Activated CD4-positive, alpha-beta T cell treated with anti-CD3 and anti-CD28 coated beads, Interleukin-2, amount 10 ng/mL, durations not matched to agents 7 days and 5 days (primary cell): ENCODE measurements at places on chromosomes 3 and 15. TPM values are rescaled to one million over a fixed set of nuclear protein-coding genes. Genes with fewer than 3 reads are reported as not detected.

GRCh38 chr3:129266651-129267050 is 12.0 kb upstream of the HMCES start:
- no peaks in the 10 kb centered on the region for H3K27me3 ChIP-seq
- peaks cover 69% of the 10 kb centered on the region for H3K36me3 ChIP-seq
- peaks cover 4% of the 10 kb centered on the region for H3K4me1 ChIP-seq

The GABRG3 gene
- not detected for total RNA-seq

The PPCDC gene
- 20.7 TPM for total RNA-seq

The SLC15A2 gene
- 2.2 TPM for total RNA-seq

The GOLGA8M gene
- 1.8 TPM for total RNA-seq

The WDR93 gene
- total RNA-seq, result not detected

The FETUB gene
- total RNA-seq, result not detected

DNA sequence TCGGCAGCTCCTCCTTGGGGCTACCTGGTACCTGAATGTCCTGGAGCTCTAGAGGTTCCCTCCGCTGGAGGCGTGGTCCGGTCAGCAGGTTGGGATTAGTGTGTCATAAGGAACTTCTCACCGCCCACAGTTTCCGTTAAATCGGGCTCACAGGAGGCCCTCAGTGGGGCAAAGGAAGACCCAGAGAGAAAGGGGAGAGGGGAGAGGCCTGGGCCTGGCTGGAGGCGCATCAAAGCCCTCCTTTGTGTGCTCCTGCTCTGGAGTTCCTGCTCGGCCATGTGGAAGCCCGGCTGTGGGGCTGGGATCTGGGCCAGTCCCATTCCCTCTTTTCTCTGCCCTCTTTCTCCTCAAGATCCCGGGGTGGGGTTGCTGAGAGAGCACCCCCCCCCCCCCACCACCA is at the start of gene RLBP1:
TSS of gene RLBP1 (minus strand) at position 37 of the 400 bp plus-strand sequence. CDS start 2,604 bp downstream, outside the sequence.
- H3K27me3 ChIP-seq, result peaks cover 1% of the 10 kb centered on the region
- no peaks in the 10 kb centered on the region for H3K4me1 ChIP-seq
- no peaks in the 10 kb centered on the region for H3K36me3 ChIP-seq
- H3K27ac ChIP-seq, result no peak within 1 kb of the TSS
- DNase-seq, result no peak

GRCh38 chr3:157354722-157355121 is 81.9 kb upstream of the PTX3 start:
- H3K27me3 ChIP-seq, result peaks cover 6% of the 10 kb centered on the region
- no peaks in the 10 kb centered on the region for H3K36me3 ChIP-seq
- H3K27ac ChIP-seq, result no peak overlapping the region
- no peaks in the 10 kb centered on the region for H3K4me1 ChIP-seq
- no peak for DNase-seq

DNA sequence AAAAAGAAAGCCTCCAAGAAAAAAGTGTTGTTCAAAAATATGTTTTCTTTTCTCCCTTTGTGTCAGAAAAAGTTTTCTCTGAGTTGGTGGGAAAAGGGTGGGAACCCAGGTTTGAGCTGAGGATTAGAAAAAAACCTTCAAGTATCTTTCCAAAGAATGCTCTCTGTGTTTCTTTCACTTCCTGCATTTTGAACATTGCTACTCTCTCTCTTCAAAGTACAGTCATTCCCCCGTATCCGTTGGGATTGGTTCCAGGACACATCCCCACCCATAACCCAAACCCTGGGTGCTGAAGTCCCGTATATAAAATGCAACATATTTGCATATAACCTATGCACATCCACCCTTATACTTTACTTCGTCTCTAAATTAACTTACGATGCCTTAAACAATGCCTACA is 139.6 kb downstream of the TMCO5A start:
- no peak overlapping the region for H3K27ac ChIP-seq
- no peak overlapping the region for H3K4me3 ChIP-seq
- no peaks in the 10 kb centered on the region for H3K36me3 ChIP-seq
- peaks cover 73% of the 10 kb centered on the region for H3K27me3 ChIP-seq
- no peak for DNase-seq

GRCh38 chr3:12286504-12286903 is 2.4 kb upstream of the PPARG start:
- no peaks in the 10 kb centered on the region for H3K36me3 ChIP-seq
- H3K4me1 ChIP-seq, result peaks cover 2% of the 10 kb centered on the region
- H3K4me3 ChIP-seq, result no peak overlapping the region
- peaks cover 57% of the 10 kb centered on the region for H3K27me3 ChIP-seq

The GOLGA6L24 gene
- total RNA-seq, result not detected

GRCh38 chr3:133254151-133254550 is 145.7 kb upstream of the BFSP2 start:
- peaks cover 10% of the 10 kb centered on the region for H3K27me3 ChIP-seq
- no peaks in the 10 kb centered on the region for H3K36me3 ChIP-seq
- no peak overlapping the region for H3K27ac ChIP-seq
- no peak overlapping the region for H3K4me3 ChIP-seq
- no peak for DNase-seq

The GLDN gene
- not detected for total RNA-seq

DNA sequence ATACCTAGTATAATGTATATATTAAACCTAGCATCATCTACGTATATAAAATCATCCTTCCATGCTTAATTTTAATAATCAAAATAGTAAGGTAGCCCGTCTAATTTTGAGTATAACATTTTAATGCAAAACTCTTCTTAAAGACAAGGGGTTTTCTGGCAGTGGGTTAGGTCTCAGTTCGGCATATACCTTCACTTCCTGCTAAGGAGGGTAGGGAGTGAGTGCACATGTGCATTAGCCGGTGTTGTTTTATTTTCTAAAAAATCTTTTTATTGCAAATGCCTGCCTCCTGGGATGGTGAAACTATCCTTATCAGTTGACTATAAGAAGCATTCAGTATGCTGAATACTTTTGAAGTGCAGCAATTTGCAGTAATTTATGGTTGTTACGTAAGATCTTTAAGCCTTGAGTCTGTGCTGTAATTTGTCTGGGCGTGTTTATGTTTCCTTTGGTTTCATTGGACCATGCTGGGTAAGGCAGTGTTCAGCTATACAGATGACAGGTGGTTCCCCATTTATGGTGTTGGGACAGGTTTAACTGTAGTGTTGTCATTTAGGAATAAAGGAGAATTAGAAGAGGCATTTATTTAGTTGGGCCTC is 11.7 kb downstream of the ARHGEF26 start:
- no peak overlapping the region for H3K27ac ChIP-seq
- peaks cover 3% of the 10 kb centered on the region for H3K27me3 ChIP-seq
- H3K36me3 ChIP-seq, result no peaks in the 10 kb centered on the region
- H3K4me3 ChIP-seq, result no peak overlapping the region

The GOLGA8O gene
- total RNA-seq, result 7.2 TPM

- H3K27me3 ChIP-seq, result no peaks in the 10 kb centered on the region
- H3K27ac ChIP-seq, result no peak overlapping the region
- no peaks in the 10 kb centered on the region for H3K36me3 ChIP-seq
- H3K4me3 ChIP-seq, result no peak overlapping the region
These were observed 154.5 kb downstream of the BCHE start for GRCh38 chr3:165682734-165683133.

- no peaks in the 10 kb centered on the region for H3K27me3 ChIP-seq
- peaks cover 19% of the 10 kb centered on the region for H3K36me3 ChIP-seq
- no peak overlapping the region for H3K4me3 ChIP-seq
These were observed 23.5 kb upstream of the SLC15A2 start for GRCh38 chr3:121870717-121871116.

DNA sequence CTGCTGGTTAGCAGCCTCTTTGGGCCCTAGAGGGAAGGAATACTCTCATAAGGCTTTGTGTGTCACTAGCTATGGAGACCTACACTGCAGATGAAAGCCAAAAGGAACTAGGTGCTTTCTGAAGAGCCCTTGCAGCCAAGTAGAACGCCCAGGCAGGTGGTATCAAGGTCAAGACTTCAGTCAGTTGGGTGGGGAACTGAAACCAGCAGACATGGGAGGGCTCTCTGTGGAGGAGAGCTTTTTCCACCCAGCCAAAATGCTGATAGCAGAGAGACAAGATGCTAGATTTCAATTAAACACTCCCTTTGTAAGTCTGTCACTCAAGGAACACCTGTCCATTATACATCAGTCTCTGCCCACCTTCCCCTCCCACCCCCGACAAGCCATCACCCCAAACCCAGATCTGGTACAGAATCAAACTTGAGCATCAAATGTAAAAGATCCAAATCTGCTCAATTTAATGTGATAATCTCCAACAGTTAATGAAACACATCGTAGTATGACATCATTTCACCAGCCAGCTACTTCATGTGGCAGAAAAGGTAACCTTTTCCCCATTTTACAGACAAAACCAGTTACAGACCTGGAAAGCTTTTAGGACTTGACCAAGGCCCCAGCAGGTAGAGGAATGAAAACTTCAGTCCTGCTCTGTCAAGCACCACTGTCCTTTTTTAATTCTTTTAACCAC is 14.6 kb downstream of the MRPS25 start:
- H3K27me3 ChIP-seq, result no peaks in the 10 kb centered on the region
- peaks cover 46% of the 10 kb centered on the region for H3K36me3 ChIP-seq
- peaks cover 36% of the 10 kb centered on the region for H3K4me1 ChIP-seq
- peak overlapping the region; percentile 27 for H3K27ac ChIP-seq
- no peak overlapping the region for H3K4me3 ChIP-seq

GRCh38 chr15:40046721-40047414 is 7.9 kb upstream of the SRP14 start:
- H3K27ac ChIP-seq, result peak overlapping the region; percentile 90
- DNase-seq, result no peak
- peaks cover 64% of the 10 kb centered on the region for H3K4me1 ChIP-seq
- no peaks in the 10 kb centered on the region for H3K27me3 ChIP-seq
- no peak overlapping the region for H3K4me3 ChIP-seq

The PLAAT1 gene
- total RNA-seq, result not detected

The GHSR gene
- total RNA-seq, result not detected

- no peak overlapping the region for H3K4me3 ChIP-seq
- no peaks in the 10 kb centered on the region for H3K4me1 ChIP-seq
These were observed 629.2 kb upstream of the NAALADL2 start for GRCh38 chr3:174229916-174230315.

The CFAP100 gene
- not detected for total RNA-seq

DNA sequence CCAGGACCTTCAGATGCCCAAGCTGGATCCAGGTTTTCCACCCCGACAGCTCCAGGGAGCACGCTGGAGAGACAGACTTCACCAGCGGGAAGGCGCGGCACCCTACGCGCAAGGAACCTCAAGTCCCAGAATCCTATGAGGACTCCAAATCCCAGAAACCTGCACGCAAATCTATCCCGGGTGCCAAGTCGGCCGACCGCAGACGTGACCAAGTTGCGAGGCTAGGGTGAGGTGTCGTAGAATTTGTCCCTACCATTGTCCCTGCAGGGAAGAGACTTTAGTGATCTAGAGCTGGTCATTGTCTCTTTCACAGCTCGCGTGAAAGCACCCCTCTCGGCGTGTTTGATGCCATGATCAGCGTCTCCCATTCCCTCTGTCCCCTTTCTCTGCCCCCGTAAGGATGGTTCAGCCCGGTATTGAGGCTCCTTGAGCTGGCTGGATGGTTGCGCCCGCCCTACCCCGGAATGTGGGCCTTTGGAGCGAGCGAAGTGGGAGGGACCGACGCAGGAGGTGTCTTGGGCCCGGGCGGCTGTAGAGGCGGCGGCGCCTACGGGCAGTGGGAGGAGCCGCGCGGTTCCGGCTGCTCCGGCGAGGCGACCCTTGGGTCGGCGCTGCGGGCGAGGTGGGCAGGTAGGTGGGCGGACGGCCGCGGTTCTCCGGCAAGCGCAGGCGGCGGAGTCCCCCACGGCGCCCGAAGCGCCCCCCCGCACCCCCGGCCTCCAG is at the start of gene PRKCI:
TSS of gene PRKCI (plus strand) at position 501 of the 723 bp plus-strand sequence. CDS start 246 bp downstream, outside the sequence.
- DNase-seq, result peak; percentile 92
- H3K27ac ChIP-seq, result peak within 1 kb of the TSS; percentile 98
- H3K4me1 ChIP-seq, result peaks cover 27% of the 10 kb centered on the region
- no peaks in the 10 kb centered on the region for H3K36me3 ChIP-seq

GRCh38 chr15:99174567-99175395 is 69.9 kb downstream of the SYNM start:
- no peaks in the 10 kb centered on the region for H3K27me3 ChIP-seq
- no peak overlapping the region for H3K4me3 ChIP-seq
- no peaks in the 10 kb centered on the region for H3K4me1 ChIP-seq
- no peak overlapping the region for H3K27ac ChIP-seq
- no peaks in the 10 kb centered on the region for H3K36me3 ChIP-seq

The IQCB1 gene
- 34.0 TPM for total RNA-seq

GRCh38 chr3:100254168-100254777 is 6.5 kb upstream of the TBC1D23 start:
- H3K27me3 ChIP-seq, result no peaks in the 10 kb centered on the region
- no peak overlapping the region for H3K27ac ChIP-seq
- no peaks in the 10 kb centered on the region for H3K36me3 ChIP-seq
- no peak overlapping the region for H3K4me3 ChIP-seq
- peak; percentile 64 for DNase-seq

- no peak overlapping the region for H3K4me3 ChIP-seq
- H3K36me3 ChIP-seq, result peaks cover 40% of the 10 kb centered on the region
- H3K27ac ChIP-seq, result no peak overlapping the region
- H3K4me1 ChIP-seq, result peaks cover 7% of the 10 kb centered on the region
These were observed 278.4 kb downstream of the SUCLG2 start for GRCh38 chr3:67375976-67376375.

DNA sequence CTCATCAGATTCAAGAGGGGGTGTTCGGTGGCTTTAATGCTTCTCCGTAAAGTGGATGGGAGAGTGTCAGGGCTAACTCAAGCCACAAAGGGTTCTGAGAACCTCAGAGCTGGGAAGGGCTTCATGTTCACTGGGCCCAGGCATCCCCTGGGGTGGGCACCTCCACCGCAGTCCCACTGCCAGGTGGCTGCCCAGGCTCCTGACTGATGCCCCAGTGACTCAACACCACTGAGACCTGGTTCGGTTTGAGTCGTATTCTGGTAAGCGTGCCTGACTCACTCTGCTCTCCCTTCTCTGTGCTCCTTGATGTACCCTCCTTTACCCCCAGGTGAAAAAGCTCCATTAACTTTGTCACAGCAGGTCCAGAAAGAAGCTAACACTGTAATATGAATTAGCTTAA is 304.6 kb downstream of the RPLP1 start:
- peak overlapping the region; percentile 43 for H3K27ac ChIP-seq
- no peak for DNase-seq
- no peak overlapping the region for H3K4me3 ChIP-seq
- H3K36me3 ChIP-seq, result peaks cover 40% of the 10 kb centered on the region
- peaks cover 97% of the 10 kb centered on the region for H3K4me1 ChIP-seq

DNA sequence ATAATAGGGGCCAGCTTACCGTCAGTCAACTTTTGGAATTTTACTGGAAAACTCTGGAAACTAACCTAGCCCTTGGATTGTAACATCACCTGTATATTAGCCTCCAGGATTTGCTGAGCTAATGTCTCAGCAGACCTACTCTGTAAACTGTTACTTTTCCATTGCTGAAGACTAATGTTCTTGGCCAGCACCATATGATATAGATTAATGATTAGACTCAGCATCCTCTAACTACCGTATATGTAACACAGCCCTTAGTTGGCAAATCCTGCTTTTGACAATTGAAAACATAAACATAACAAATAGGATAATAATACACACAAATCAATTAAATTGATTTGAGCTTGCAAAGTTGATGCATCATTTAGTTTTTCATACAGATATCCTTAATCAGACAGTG is 26.6 kb upstream of the GBE1 start:
- no peaks in the 10 kb centered on the region for H3K36me3 ChIP-seq
- H3K4me1 ChIP-seq, result no peaks in the 10 kb centered on the region
- H3K27ac ChIP-seq, result no peak overlapping the region
- no peak overlapping the region for H3K4me3 ChIP-seq
- H3K27me3 ChIP-seq, result peaks cover 2% of the 10 kb centered on the region

GRCh38 chr3:50269977-50270413 is 1.0 kb downstream of the SEMA3B start:
- DNase-seq, result no peak
- H3K36me3 ChIP-seq, result no peaks in the 10 kb centered on the region
- H3K4me3 ChIP-seq, result no peak overlapping the region
- H3K27me3 ChIP-seq, result peaks cover 33% of the 10 kb centered on the region

The ZPLD1 gene
- total RNA-seq, result not detected

The SLC12A1 gene
- total RNA-seq, result not detected

The GOLGA6L4 gene
- total RNA-seq, result 1.4 TPM
